NCI-H1105 (cell line): ENCODE measurements at places on chromosomes 16 and 17.

GRCh38 chr17:74690409-74690825, 22.3 kb downstream of the CD300LF start:
- DNase-seq = no peak

DNA sequence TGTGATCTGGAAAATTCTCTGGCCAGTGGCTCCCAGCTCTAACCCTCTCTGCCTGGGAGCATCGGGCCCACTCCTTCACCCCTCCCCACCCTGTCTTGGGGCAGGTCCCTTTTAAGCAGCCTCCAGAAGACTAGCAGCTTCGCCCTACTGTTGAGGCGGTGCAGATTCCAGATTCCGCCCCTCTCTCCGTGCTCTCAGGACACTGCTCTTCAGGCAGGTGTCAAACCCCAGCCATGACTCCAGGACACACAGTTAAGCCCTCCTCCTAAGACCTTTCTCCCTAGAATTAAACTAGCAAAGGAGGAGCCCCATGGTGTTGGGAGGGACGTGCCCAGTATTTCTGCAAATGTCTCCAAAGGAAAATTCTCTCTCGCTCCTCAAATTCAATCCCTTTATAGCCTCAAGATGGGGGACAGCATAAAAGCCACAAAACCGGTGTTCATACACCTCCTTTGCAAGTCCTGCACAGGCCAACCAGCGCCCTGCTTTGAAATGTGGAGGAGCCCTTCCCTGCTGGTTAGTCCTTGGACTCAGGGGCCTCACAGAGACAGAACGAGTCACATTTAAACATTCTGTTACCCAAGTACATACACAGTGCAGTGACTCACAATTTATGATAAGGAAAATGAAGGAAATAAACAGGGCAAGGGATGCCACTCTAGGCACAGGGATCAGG, 7.2 kb downstream of the LPO start:
- no peak for DNase-seq

GRCh38 chr17:2050300-2051060, 4.4 kb upstream of the HIC1 start:
- peak; percentile 25 for DNase-seq

- DNase-seq = no peak
Measured at GRCh38 chr17:79555543-79555942, 55.3 kb downstream of the RBFOX3 start.

DNA sequence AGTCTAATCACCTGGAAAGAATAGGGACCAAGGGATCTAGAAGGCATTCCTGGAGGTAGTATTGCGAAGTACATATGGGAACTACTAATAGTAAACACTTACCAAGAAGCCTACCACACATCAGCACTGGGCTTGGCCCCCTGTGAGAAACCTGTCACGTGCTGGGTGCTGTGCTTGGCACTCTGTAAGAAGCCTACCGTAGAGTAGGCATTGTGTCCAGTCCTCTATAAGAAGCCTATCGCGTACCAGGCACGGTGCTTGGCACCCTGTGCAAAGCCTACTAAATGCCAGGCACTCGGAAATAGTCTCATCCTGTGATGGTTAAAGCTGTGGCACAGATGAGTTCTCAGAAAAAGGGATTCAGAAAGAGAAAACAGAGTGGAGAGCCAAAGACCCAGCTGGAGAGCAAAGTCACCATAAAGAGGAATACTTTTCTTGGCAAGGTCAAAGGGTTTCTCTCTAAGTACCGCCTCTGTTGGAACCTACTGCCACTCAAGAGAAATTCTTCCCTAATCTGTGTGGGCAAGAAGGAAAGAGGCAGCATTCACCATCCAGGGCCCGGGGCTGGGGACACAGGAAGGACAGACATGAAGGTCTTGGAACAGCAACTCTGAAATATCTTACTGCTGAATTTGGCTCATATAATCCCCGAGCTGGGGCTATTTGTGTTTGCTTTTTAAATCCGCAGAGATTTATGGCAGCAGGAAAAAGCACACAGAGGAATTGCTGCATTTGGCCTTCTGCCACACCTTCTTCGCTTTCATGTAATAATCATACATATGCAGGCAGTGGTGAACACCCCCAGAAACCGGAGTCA, 81.8 kb downstream of the VAT1L start:
- DNase-seq = no peak

GRCh38 chr17:78585006-78585630, 7.9 kb upstream of the DNAH17 start:
- DNase-seq = no peak

DNA sequence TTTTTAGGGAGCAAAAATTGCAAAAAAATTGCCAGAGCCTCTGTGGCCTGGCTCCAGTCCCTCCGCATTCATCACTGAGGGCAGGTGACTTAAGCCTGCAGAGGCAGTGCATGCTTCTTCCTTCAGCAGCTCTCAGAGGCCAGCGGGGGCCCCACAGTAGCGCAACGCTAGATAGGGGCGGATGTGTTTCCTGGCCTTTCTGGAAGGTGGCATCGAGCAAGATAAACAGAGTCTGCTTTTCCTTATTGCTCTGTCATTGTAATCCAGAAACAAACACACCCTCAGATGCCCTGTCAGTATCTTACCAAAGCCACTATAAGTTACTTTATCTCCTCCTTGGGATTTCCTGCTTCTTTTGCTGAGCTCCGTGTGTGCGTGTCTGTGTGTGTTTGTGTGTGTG, 75.5 kb upstream of the IRX6 start:
- no peak for DNase-seq

DNA sequence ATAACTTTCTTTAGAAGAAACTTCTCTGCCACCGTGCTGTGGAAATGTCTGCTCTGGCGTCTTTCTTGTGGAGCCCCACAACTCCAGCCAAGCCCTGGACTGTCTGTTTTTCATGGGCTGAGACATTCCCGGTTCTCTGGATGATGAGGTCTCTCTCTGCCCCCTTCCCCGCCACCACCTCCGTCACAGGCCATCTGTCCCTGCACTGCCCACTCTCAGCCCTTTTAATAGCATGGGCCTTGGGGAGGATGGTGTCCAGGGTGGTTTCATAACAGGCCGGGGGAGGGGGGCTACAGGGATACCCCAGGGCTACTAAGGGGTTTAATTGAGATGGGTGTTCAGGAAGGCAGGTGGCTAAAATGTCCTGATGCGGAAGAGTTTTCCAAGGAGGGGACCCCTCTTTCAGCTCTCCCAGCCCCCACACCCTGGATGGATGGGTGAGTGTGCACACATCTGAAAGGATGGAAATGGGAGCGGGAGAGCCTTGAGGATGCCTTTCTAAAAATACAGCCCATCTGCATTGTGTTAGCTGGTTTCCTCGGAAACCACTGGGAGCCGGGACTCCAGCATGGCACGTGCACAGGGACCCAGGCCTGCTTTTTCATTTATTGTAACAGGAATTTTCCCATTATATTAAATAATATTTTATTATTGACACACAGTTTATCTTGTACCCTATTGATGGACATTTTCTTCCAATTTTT, 14.6 kb upstream of the NDRG4 start:
- no peak for DNase-seq

- no peak for DNase-seq
Measured at GRCh38 chr17:15918661-15919259, 26.2 kb upstream of the ADORA2B start.

DNA sequence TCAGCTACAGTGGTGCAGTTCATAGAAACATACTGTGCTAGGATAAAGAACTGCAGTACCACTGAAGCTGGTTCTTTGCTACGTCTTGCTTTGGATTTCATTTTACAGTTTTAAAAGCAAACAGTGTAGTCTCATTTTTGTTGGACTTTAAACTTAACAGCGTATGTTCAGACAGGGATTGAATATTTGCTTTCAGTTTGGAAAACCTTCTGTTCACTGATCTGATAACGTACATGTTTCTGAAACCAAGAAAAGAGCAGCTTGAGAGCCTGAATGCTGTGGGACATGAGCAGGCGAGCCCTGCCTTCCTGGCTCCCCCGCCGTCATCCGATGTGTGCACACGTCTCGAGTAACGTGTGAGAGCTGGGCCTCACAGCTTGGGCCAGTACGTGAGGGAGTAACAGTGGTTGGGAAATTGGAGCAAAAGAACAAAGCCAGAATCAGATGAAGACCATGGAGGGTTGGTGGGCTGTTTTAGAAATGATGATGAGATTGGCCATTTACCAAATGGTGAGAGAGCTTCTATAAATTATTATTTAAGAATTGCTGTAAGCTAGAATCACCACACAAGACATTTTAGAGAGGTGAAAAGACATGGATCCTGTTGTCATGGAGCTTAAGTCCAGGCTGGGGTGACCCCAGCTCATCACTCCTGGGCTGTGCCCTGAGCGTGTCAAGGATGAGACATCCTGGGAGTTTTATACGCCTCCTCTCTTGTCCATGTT, 20.8 kb upstream of the CLEC18C start:
- DNase-seq = no peak
